ENCODE measurements at places on chromosomes 2 and 18.

DNA sequence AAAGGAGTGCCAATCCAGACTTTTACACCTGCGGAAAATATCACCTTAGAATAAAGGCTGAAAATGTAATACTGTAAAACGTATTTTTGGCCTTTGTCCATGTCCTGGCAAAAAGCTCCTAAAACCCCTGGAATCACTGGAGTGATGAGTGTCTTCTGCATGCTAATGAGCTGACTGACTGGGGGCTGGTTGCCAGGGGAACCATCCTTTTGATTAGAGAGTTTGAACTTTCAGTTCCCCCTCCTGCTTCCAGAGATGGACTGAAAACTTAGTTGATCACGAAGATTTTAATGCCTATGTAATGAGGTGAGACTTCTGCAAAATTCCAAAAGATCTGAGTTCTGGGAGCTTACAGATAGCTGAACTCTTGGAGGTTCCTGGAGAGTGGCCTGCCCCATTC is 20.5 kb downstream of the PUM2 start:
- no peak for DNase-seq

DNA sequence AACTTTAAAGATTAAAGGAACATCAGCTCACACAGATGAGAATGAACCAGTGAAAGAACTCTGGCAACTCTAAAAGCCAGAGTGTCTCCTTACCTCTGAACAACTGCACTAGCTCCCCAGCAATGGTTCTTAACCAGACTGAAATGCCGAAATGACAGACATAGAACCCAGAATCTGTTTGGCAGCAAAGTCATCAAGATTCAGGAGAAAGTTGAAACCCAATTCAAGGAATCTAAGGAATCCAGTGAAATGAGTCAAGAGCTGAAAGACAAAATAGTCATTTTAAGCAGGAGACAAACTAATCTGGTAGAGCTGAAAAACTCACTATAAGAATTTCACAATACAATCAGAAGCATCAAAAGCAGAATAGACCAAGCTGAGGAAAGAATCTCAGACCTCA is 72.0 kb downstream of the STRADB start:
- DNase-seq, result no peak

DNA sequence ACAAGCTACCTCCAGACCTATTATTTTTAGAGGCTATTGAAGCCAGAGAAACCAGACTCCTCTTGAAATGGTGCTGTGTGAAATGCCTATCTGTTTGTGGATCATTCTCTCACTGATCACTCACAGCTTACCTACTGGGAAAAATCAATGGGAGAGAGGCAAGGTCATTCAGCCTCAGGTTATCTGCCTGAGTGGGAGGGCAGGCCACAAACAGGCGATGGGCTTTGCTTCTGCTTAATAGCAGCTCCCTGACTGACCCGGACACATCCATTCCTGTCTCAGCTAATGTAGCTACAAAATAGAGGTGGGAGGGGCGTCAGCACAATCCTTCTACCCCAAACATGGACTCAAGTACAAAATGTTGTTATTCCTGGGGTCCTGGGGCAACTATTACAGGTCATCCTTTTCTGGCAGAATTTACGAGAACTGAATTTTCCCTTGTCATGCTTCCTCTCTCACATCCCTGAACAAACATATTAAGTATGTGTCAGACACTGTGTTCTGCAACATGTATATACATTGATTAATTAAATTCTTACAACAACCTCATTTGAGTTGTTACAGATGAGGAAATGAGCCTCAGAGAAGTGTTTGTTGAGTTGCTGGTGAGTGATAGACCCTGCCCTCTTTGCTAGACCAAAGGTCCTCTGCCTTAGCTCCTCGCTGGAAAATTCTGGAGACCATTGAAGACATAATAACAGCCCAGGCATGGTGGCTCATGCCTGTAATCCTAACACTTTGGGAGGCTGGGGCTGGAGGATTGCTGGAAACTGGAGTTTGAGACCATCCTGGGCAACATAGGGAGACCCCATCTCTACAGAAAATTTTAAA is 60.5 kb downstream of the CDK15 start:
- no peak for DNase-seq

- DNase-seq, result no peak
Observed at GRCh38 chr2:75728614-75729419, 18.1 kb upstream of the GCFC2 start.

GRCh38 chr18:57542126-57542525 is 44.4 kb downstream of the FECH start:
- no peak for DNase-seq

- DNase-seq, result no peak
Observed at GRCh38 chr2:109604597-109604996, 9.2 kb downstream of the SEPTIN10 start.

DNA sequence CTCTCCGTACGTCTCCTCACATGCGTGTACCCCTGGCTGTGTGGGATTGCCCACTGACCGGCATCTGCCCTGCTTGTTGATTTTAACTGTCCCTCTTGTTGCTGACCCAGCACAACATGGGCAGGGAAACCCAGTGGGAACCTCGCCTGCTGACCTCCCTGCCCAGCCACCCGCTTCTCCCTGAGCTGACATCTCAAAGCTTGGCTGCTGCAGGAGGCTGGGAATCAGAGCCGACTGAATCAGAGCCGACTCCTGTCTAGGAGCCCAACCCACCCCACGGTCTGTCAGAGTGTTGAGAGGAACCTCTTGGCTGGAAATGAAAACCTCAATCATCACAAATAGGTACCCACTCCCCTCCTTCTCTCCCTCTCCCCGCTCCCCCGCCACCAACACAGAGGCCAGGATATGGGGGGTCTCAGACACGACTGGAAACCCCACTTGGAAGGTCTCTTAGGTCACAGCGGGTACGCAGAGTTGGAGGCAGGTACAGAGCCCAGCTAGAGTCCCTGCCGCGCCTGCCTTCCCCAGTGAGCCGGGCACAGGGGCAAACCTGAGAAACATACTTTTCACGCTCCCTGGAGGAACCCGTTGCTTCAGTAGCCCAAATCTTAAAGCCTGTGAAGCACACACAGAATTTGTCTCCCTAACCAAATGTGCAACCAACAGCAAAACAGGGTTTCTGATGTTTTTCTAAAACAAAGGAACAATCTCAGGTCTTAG is 784 bp downstream of the EDAR start:
- no peak for DNase-seq

DNA sequence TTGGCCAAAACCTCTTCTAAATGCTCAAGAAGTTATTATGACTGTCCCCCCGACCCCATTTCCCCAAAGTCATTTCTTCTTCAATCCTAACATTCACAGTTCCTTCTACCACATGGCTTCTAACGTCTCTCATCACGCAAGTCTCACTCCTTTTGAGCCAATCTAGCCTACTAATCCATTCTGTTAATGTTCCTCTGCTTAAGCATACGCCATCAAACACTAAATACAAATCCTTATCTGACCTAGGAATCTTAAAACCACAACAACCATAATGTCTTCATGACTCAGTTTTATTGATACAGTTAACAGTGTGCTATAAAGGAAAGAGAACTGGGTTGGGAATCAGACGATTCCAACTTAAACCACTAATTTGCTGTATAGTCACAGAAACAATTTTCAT is 23.9 kb downstream of the HNRNPLL start:
- DNase-seq, result no peak

DNA sequence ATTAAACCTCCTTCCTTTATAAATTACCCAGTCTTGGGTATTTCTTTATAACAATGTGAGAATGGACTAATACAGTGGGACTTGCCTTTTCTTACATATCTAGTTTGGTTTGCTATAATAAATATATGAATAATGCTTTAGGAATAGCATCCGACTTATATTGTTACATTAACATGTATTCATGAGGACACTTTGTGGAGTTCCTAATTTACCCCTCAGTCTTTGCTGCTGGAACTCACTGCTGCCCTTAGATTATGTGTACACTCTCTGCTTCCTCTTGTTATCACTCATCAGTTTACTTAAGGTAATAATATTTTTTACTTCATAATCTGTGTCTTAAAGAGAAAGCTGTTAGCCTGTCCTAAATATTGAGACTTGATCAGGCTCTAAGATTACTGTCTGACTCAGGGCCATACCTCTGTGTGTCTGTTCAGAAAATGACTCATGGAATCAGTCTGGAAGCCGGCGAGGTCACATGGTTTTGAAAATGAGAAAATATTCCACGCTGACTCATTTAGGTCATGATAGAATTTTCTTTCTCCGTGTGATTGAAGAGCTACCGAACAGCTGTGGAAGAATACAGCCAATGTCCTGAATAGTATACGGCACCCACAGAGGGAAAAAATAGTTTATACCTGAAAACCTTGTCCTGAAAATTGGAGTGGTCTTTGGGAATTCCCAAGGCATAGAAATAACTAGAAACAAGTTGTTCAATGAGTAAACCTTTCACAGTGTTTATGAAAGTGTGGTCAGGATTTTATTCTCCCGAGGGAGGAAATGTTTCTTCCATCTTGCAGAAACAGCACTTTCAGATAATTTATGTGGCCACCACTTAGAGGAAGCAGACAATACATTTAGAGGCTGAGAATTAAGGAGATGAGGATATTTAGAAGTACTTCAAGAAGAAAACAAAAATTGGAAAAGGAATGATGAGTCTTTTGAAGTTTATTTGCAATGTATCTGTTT is 156.4 kb downstream of the DSEL start:
- DNase-seq, result peak; percentile 40

GRCh38 chr2:13522917-13523821 is 806.4 kb downstream of the TRIB2 start:
- no peak for DNase-seq

GRCh38 chr2:95109260-95109659 is 12.3 kb downstream of the MRPS5 start:
- DNase-seq, result no peak

DNA sequence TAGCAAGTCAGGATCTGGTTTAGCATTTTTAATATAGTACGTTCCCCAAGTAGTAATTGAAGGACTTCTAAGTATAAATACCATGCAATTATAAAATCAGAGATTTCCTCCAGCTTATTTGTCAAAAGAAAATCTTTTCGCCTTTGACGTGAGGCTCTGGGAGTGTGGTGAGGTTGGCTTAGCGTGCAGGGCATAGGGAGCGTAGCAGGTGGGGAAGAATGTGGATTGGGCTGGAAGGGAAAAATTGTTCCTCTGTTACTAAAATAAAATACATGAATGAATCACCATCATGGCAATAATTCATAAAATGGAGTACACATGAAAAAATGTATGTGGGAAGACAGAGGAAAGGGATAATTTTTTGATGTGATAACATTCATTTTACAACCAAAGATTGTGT is 5.4 kb upstream of the IL1RL2 start:
- no peak for DNase-seq

DNA sequence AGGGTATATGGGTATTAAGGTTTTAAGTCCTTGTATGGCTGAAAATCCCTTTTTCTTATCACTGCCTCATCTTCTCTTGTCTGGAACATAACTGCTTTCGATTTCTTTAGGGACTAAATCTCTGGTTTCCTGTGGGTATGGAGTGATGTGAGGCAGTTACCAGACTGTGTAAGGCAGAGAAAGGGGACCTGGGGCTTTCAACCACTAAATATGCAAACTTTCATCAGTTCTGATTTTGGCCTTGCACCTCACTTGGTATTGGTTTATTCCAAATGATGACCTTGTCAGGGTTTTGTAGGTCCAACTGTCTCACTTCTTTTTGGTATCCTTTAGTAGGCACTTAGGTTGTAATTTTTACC is 9.3 kb downstream of the MAP4K4 start:
- DNase-seq, result no peak

DNA sequence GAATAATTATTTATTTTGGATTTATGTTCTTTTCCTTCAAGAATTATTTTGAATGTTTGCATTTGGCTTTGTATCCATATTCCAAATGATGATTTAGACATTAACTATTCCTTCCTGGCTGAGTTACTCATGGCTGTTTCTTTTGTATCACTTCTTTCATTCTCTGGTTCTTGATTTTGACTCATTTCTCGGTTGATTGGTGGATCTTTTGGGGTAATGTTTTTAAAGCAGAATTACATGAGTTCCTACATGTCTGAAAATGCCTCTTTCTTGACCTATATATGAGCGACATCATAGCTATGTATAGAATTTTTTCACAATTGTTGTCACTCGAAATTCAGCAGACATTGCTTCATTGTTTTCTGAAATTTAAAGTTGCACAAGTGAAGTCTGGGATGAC is 39.5 kb downstream of the CYP26B1 start:
- no peak for DNase-seq

GRCh38 chr2:202633470-202633869 is 1.3 kb upstream of the FAM117B start:
- DNase-seq, result no peak

- DNase-seq, result no peak
Observed at GRCh38 chr2:54420524-54421172, 35.5 kb upstream of the SPTBN1 start.

- no peak for DNase-seq
Observed at GRCh38 chr2:64838817-64839216, 150.4 kb upstream of the SLC1A4 start.

GRCh38 chr2:100791294-100791935 is 28.5 kb upstream of the NPAS2 start:
- DNase-seq, result no peak

GRCh38 chr2:4635289-4635688 is 931.9 kb downstream of the DCDC2C start:
- no peak for DNase-seq

- DNase-seq, result no peak
Observed at GRCh38 chr2:44087714-44088092, 81.0 kb upstream of the PPM1B start.

GRCh38 chr2:10447300-10447894 is 730 bp downstream of the ODC1 start:
- DNase-seq, result peak; percentile 53

- DNase-seq, result peak; percentile 67
Observed at GRCh38 chr2:42770288-42771131, 6.6 kb upstream of the OXER1 start.

- peak; percentile 67 for DNase-seq
Observed at GRCh38 chr2:162029287-162029901, 44.6 kb downstream of the DPP4 start.

DNA sequence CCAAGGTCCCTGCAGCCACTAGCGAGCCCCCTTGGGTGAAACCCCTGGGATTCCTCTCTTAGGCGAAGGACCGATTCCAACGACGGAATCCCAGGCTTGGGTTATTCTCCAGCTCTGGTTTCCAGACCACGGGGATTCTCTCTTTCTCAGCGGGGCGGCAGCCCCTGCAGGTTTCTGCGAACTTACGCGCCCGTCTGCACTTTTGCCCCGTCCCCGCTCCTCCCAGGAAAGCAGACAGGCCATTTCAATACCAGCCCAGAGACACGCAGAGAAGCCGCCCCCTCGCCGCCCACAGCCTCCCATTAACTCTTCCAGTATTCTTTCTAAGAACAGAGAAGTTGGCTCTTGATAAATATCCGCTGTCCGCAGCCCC is 1.2 kb downstream of the CBLN2 start:
- no peak for DNase-seq

DNA sequence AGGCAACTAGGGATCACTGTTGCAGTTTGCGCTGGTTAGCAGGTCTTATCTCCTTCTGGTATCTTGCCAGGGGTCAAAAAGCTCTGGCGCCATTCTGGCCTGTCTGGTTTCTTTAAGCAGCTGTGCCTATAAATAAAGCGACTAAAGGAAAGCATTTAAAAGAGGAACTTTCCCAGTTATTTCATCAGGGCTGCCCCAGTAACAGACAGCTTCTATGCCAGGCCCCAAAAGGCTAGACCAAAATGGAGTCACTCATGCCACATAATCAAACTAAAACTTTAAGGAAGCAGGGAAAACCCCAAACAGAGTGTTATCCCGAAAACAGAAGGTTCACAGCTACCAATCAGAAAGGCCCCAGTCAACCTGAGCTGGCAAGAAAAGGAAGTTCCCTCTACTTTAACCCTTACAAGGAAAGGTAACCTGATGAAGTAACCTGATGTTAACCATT is 41.2 kb upstream of the HNRNPA3 start:
- no peak for DNase-seq

GRCh38 chr2:62447411-62447810 is 58.6 kb downstream of the TMEM17 start:
- DNase-seq, result no peak
